ENCODE measurements at places on chromosomes 6 and 20.

DNA sequence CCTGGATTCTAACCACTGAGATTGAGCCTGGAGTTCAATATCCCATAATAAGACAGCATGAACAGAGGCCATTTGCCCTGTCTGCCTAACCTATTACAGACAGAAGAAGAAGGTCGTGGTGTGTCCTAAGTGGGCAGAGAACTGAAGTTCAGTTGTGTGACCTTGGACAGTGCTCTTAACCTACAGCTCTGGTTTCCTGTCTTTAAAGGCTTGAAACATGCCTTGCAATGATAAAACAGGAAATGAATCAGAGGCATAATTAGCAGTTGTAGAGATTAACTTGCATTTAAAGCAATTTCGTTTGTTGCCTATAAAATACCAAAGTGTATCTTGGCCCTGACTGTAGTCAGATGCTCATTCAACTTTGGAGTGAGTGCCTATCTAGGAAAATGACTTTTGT lies 507.2 kb upstream of the CHD6 start:
- no peak for DNase-seq

- no peak for DNase-seq
Observed at GRCh38 chr6:127907960-127908640, 7.2 kb upstream of the THEMIS start.

DNA sequence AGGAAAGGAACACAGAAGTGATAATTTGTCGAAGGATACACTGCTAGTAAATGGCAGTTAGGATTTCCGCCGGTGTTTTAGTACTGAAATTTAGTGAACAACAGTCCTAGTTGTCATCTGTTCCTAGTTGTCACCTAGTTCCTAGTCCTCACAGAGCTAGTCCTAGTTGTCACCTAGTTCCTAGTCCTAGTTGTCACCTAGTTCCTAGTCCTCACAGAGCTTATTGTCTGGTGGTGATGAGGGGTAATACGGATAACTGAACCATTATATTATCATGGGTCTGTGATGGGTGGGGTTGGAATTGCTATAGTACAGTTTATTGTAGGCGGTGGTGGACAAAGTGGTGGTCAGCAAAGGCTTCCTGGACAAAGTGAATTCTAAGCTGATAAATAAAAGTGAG lies 1.8 kb downstream of the SNRNP48 start:
- no peak for DNase-seq

DNA sequence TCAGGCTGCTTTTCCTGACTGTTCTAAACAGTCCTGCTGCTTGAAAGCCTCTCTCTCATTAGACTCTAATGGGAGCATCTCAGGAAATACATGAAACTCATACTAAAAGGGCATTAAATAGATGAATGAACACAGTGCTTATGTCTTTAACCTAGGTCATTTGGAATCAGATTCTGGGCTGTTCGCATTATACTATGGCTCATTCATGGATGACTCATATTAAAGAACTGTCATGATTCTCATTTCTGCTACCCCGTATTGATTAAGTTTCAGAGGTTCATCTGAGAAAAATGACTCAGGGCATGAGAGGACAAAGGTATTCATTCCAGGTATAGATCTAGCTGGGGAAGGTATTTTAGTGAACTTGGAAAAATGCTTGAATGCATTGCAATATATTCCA lies 335.5 kb downstream of the GJA1 start:
- DNase-seq, result no peak

- DNase-seq, result peak; percentile 22
Observed at GRCh38 chr6:44036699-44037101, 90.6 kb downstream of the MRPL14 start.

GRCh38 chr6:151498327-151498726 lies 4.5 kb downstream of the CCDC170 start:
- DNase-seq, result no peak

DNA sequence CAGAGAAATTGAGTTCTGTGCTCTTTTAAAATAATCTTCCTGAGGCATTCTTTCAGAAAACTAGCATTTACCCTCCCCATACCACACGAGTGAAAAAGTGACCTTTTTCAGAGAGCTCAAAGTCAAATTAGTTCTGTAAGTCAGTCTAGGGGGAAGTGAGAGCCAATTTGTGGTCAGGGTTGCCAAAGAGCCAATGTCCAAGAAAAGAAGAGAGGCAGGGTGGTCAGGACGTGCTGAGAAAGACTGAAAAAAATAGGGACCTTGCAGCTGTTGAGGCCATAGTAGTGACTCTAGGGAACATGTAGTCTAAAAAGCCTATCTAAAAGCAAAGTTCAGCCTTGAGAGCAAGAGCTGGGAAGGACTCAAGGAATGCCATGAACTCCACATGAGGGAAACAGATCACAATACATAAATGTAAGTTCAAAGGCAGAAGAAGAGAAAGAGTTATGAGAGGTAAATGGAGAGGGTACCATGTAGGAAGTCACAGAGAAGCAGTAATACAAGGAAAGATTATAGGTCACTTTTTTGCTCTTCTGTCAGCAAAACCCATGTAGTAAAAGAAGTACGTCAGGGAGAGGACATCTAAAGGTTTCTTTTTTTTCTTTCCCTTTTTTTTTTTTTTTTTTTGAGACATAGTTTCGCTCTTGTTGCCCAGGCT lies 565.1 kb upstream of the FLRT3 start:
- no peak for DNase-seq

- DNase-seq, result no peak
Observed at GRCh38 chr20:36210436-36211021, 25.7 kb upstream of the AAR2 start.

DNA sequence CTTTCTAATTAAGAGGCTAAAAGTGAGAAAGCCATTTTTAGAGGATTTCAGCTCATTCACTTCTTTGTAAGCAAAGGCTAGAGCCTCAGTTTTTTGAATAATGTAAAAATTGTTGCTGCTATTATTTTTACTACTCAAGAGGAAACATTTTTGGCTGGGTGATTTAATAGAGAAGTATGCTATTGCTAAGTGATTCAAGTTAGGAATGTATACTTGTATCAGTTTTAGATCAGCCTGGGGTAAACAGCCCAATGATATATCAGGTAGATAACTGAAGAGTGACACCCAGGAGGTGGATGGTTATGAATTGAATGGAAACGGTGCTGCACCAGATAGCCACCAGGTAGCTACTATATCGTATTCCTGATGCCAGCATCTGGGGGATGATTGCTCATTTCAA lies 9.2 kb downstream of the QKI start:
- no peak for DNase-seq

GRCh38 chr20:61608275-61609085 lies 356.4 kb downstream of the CDH4 start:
- peak; percentile 83 for DNase-seq

GRCh38 chr6:75620381-75621304 lies 19.0 kb downstream of the SENP6 start:
- no peak for DNase-seq

- DNase-seq, result no peak
Observed at GRCh38 chr20:2900845-2901592, 27.7 kb downstream of the PTPRA start.

DNA sequence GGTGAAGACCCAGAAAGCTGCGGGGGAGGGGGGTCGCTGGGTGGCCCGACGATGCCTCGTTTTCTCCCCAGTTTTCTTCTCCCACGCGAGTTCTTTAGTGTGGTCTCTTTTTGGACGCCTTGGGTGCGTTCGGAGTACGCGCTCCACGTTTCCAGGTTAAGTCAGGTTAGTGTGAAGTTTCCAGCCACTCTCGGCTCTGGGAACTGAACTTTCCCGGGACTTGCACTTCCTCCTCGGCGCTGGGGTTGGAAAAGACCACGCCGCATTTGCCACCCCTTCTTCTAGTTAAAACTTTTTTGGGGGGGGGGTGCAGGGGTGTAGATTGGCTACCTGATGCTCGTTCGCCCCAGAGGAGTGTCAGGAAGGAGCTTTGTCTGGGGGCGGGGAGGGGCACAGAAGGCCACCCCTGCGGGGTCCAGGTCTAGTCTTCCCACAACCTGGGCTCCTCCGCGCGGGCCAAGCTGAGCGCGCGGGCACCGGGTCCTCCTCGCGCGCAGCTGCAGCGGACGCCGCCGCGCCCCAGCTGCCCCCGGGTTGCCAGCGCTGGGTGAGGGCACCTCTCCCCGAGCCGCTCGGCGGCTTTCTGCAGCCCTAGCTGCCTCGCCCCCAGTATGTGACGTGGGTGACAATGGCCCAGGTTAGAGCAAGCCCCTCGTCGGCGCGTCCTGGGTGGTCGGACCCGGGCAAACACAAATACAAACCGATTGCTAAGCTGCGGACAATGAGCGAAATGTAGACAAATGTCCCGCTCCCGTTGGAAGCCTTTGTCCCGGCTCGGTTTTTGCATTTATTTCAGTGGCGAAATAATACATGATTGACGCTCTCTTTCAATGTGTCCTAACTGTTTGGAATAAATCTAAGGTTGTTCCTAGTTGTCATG lies 1.7 kb upstream of the NKX2-2 start:
- DNase-seq, result no peak

GRCh38 chr20:558117-558516 lies 14.5 kb upstream of the CSNK2A1 start:
- DNase-seq, result no peak

GRCh38 chr20:5442101-5442500 lies 125.3 kb upstream of the PROKR2 start:
- no peak for DNase-seq

- no peak for DNase-seq
Observed at GRCh38 chr20:20765696-20766365, 53.4 kb upstream of the RALGAPA2 start.

DNA sequence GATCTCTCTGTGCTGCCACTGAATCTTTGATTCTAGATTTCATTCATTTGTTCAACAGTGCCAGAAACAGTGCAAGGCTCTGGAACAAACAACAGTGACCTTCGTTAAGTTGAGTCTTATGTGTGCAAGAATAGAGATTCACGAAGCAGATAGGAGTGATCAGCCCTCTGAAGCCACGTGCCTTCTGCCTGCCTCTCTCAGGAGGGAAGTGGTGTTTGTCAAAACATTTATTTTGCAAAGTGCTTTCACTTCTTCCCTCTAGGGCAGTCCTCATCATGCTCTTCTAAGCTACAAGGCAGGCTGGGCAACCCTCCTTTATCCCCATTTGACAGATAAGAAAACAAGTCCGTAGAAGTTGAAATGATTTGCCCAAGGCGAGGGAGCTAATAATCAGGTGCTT lies 204.3 kb downstream of the TFAP2C start:
- no peak for DNase-seq

DNA sequence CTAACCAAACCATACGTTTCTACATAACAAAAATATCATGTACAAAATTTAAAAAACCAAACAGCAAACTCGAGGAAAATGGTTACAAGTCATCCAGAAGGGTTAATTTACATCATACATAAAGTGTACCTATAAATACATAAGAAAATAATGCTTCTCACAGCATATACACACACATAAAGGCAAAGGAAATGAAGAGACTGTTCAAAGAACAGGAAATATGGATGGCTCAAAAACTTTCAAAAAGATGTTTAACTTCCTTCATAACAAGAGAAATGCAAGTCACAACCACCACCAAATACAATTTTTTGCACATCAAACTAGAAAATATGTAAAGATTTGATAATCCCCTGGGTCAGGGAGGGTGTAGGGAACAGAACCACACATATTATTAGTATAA lies 7.5 kb downstream of the SLC22A23 start:
- DNase-seq, result no peak

DNA sequence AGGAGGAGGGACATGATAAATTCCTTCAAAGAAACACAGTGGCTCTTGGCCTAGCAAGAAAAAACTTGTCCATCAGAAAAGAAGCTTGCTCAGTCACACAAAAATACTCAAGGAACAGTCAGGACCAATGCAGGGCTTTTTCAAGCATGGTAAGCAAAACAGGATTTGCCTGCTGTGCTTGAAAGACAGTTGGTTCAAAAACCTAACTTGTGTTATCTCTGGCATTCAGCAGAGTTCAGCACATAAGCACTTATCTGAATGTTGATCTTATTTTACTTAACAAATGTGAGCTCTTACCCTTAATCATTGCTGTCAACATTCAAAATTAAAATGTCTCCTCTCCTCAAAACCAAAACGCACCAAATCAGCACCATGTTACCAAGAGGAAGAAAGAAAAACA lies 38.3 kb downstream of the ATG5 start:
- DNase-seq, result no peak

- no peak for DNase-seq
Observed at GRCh38 chr6:71324194-71324785, 35.7 kb downstream of the OGFRL1 start.

DNA sequence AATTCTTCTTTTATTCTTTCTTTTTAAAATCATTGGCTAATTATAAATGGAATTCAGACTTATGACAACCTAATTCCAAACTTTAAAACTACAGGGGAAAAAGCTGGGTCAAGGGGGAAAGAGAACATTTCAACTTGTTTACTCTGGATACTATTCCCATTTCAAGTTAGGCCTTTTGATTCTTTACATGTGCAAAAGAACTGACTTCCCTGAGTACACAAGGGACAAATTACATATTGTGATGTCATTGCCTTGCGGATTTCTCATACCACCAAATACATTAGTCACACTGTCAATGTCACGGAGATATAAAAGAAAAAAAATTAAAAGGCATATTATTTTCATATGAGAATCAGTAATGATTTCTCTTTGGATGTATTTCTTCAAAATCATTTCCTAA lies 96.5 kb upstream of the TBX18 start:
- DNase-seq, result no peak

DNA sequence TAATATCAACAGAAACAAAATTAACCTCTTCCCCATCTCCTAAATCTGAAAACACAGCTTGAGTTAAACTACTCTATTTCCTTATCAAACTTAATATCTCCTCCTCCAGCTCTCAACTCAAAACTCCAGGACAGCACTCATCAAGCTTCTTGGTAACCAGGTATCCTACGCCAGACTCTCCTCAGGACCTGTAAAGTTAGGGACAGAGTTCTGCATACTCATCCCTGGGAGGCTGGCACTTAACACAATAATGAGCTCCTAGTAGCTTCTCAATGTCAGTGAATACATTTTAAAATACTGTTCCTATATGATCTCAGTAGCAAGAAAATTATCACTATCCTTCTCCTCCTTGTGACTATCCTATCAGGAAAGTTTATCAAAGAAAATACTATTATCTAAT lies 240.3 kb downstream of the PTPRK start:
- DNase-seq, result no peak

- DNase-seq, result no peak
Observed at GRCh38 chr20:23664954-23665353, 23.9 kb downstream of the CST4 start.

GRCh38 chr6:44940367-44940766 lies 387.8 kb upstream of the RUNX2 start:
- DNase-seq, result no peak

DNA sequence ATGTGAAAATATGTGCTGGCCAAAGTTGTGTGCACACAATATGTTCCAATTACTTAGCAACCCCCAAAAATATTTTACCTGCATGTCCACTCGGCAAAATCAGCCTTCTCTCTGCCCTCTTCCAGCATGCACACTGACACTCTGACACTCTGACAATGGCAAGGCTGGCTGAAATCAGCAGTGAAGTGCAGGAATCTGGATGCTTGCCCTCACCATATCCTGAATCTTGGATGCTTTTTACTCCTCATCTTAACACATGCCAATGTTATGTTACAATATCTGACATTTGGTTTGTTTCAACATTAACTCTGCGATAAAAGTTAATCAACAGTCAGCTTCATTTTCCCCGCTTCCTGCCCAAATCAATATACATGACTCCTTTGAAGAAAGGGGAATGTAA lies 203.2 kb downstream of the COL9A1 start:
- no peak for DNase-seq
